Esophagus squamous epithelium (tissue), 5 donors: ENCODE measurements at places on chromosomes 2 and 18.

DNA sequence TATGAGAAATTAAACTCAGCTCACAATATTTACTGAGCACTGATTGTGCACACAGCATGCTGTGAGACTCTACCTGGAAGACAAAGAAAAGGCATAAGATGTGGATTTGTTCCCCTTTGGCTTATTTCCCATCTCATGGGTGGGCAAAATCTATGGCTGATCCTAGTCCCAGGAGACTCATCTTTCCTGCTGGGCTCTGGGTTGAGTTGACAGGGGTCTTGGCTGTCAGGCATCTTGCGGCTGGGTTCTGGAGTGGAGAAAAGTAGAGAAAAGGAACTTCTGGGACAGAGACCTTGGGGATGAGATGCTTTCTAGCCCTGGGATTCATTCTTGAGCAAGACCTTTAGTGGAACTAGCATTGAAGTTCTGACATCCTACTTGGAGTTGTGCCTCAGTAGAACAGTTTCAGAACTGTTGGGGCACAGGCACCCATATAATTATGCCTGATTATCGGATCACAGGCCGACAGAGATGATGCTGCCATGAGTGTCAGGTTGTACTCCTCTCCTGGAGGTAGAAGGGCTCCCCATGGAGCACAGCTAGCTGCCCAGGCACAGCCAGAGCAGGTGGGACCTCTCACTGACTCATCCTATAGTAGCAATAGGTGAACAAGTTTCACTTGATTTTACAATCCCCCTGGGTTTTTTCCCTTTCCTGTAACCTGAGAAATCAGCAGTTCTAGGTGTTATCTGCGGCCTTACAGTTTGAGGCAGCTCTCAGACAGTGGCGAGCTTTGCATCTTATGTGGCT lies 260.9 kb downstream of the CYRIA start:
- no peak for DNase-seq
- H3K27me3 ChIP-seq: no peaks in the 10 kb centered on the region
- no peaks in the 10 kb centered on the region for H3K4me1 ChIP-seq
- H3K4me3 ChIP-seq: no peak overlapping the region
- H3K36me3 ChIP-seq: no peaks in the 10 kb centered on the region

GRCh38 chr2:36871068-36871707 lies 95.1 kb downstream of the STRN start:
- no peak overlapping the region for H3K4me3 ChIP-seq
- H3K27ac ChIP-seq: no peak overlapping the region
- no peaks in the 10 kb centered on the region for H3K36me3 ChIP-seq
- no peak for DNase-seq
- H3K27me3 ChIP-seq: no peaks in the 10 kb centered on the region

- H3K4me1 ChIP-seq: peaks cover 4% of the 10 kb centered on the region
- no peak for DNase-seq
- no peak overlapping the region for H3K4me3 ChIP-seq
- no peaks in the 10 kb centered on the region for H3K27me3 ChIP-seq
- H3K36me3 ChIP-seq: no peaks in the 10 kb centered on the region
These were observed 225.0 kb upstream of the APCDD1 start for GRCh38 chr18:10229458-10229857.

GRCh38 chr2:145286716-145287275 lies 766.9 kb upstream of the ZEB2 start:
- H3K27me3 ChIP-seq: no peaks in the 10 kb centered on the region
- no peak overlapping the region for H3K4me3 ChIP-seq
- no peak for DNase-seq
- H3K36me3 ChIP-seq: no peaks in the 10 kb centered on the region
- H3K4me1 ChIP-seq: no peaks in the 10 kb centered on the region

DNA sequence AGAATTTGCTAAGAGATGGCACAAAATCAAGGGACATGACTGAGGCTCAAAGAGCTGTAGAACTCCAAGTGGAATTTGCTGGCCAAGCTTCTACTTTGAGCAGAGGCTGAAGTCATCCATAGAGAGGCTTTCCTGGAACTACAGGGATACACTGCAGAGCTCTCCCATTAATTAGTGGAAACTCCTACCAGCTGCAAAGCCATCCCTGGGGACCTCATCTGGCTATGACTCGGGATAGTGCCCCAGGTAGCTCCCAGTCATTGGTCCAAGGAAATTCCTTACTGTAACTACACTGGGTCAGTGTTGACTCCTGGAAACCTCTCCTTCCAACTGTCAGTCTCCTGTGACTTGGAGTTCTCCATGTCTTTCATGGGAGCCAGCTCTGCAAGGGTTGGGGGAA lies 10.5 kb upstream of the GALM start:
- H3K36me3 ChIP-seq: no peaks in the 10 kb centered on the region
- H3K27ac ChIP-seq: no peak overlapping the region
- H3K27me3 ChIP-seq: no peaks in the 10 kb centered on the region
- DNase-seq: no peak
- no peaks in the 10 kb centered on the region for H3K4me1 ChIP-seq
- no peak overlapping the region for H3K4me3 ChIP-seq

DNA sequence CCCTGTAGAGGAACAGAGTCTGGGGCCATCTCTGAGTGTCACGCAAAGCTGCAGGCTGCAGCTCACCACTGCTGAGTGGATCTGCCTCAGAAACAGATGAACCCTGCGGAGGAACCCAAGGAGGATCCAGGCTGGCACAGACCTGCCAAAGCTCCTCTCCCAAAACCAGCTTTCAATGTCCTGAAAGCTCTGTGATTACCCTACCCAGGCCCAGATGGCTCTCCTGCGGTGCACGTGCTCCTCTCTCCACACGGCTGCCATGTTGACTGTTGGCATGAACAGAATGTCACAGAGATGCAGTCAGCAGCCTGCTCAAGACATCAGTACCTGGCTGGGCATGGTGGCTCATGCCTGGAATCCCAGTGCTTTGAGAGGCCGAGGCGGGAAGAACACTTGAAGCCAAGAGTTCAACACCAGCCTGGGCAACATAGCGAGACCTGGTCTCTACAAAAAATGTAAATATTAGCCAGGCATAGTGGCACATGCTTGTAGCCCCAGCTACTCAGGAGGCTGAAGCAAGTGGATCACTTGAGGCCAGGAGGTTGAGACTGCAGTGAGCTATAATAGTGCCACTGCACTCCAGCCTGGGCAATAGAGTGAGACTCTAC lies 216.8 kb downstream of the MGAT5 start:
- DNase-seq: no peak
- no peak overlapping the region for H3K27ac ChIP-seq

DNA sequence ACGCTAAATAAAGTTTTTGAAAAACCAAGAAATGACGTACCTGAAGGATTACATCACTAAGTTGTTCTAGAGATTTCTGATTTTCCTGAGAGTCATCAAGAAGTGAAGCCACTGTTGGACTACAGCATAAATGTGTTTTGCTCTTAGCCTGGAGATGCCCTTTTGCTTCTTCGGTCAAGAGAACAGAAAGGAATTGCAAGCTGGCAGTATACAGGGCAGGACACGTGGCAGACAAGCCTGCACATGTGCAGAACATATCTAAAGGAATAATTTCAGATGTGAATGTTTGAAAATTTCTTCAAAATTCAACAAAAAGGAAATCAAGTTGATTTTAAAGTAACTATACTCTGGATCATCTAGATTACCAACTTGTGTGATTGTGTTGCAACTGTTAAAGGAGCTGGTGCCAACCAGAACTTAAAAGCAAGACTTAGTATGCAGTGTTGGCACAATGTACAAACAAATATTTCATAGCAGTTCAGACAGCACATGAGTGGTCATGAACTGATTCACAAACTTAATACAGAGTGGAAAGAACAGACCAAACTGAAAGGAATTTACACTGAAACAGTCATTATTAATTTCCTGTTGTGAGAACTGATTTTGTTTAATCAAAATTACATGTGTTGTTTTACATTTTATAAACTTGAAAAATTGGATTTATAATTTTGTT lies 100.4 kb upstream of the CD226 start:
- H3K27ac ChIP-seq: no peak overlapping the region
- DNase-seq: no peak
- H3K4me3 ChIP-seq: no peak overlapping the region
- no peaks in the 10 kb centered on the region for H3K27me3 ChIP-seq
- no peaks in the 10 kb centered on the region for H3K36me3 ChIP-seq
- no peaks in the 10 kb centered on the region for H3K4me1 ChIP-seq

DNA sequence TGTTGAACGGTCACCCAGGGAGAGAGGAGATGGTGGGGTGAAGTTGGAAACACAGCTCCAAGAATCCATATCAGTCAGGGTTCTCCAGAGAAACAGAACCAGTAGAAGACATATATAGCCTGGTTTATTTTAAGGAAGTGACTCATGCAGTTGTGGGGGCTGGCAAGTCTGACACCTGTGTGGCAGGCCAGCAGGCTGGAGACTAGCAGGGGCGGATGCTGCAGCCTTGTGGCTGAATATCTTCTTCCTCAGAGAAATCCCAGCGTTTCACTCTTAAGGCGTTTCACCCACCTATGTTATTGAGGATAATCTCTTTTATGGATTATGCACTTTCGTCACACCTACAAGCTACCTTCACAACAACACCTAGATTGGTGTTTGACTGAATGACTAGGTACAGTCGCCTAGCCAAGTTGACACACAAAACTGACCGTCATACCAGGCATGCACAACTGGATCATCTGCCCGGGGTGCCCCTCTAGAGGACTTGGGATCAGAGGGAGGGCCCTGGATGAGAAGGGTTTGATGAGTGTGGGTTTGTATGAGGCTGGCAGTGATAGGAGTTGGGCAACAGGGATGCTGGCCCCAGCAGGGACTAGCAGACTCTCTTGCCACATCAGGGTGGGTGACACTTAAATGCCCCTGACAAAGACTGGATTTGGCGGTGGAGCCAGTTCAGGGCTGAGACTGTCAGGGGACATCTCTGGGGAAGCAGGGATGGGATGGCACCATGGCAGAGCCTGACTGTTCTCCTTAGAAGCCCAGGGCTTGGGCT lies 23.4 kb downstream of the MROH2A start:
- no peaks in the 10 kb centered on the region for H3K27me3 ChIP-seq
- no peak overlapping the region for H3K27ac ChIP-seq
- no peaks in the 10 kb centered on the region for H3K36me3 ChIP-seq
- no peak overlapping the region for H3K4me3 ChIP-seq

- H3K36me3 ChIP-seq: no peaks in the 10 kb centered on the region
- no peak for DNase-seq
- no peak overlapping the region for H3K27ac ChIP-seq
- no peak overlapping the region for H3K4me3 ChIP-seq
These were observed 127.2 kb downstream of the PDE1A start for GRCh38 chr2:182299632-182300031.

DNA sequence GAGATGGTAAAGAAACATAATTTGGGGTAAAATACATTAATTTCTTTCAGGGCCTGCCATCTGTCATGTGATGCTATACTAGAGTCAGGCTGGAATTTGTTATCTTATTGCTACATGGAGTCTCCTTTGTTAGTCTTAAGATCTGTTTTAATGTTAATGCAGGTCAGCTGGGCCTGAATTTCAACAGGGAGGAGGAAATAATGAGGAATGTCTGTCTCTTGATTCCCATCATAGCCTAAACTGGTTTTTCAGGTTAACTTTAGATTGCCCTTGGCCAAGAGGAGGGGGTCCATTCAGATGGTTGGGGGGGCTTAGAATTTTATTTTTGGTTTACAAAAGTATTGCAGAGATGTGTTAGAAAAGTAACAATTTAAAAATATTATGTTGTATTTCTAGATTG lies 19.0 kb upstream of the FEZ2 start:
- DNase-seq: no peak
- no peaks in the 10 kb centered on the region for H3K36me3 ChIP-seq
- H3K4me3 ChIP-seq: no peak overlapping the region
- H3K4me1 ChIP-seq: peaks cover 6% of the 10 kb centered on the region
- no peaks in the 10 kb centered on the region for H3K27me3 ChIP-seq

GRCh38 chr18:8705238-8705960 lies at the start of gene MTCL1:
Gene MTCL1, plus strand, starts transcription at chr18:8705556. Its CDS starts 105 bp downstream, at chr18:8705661.
- peak within 1 kb of the TSS; percentile 88 for H3K4me3 ChIP-seq
- peaks cover 20% of the 10 kb centered on the region for H3K4me1 ChIP-seq
- H3K36me3 ChIP-seq: no peaks in the 10 kb centered on the region
- H3K27me3 ChIP-seq: no peaks in the 10 kb centered on the region
- peak within 1 kb of the TSS; percentile 87 for H3K27ac ChIP-seq

DNA sequence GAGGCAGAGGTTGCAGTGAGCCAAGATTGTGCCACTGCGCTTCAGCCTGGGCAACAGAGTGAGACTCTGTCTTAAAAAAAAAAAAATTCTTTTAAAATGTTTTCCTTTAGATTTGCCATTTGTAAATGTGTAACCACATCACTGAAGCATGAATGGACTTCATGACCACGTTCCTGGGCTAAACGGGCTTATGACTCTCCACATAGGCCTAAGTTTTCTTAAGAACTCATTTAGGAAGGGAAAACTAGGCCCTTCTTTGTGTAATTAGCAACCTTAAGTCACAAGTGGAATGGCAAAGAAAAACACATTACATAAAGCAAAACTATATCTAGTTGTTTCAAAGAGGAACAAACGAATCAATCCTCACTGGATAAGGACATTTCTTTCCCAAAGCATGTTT lies 99.5 kb downstream of the MEIS1 start:
- no peak overlapping the region for H3K27ac ChIP-seq
- H3K4me1 ChIP-seq: no peaks in the 10 kb centered on the region
- H3K36me3 ChIP-seq: peaks cover 18% of the 10 kb centered on the region
- no peak for DNase-seq

- H3K36me3 ChIP-seq: no peaks in the 10 kb centered on the region
- no peak for DNase-seq
- no peak overlapping the region for H3K4me3 ChIP-seq
- no peaks in the 10 kb centered on the region for H3K27me3 ChIP-seq
- H3K27ac ChIP-seq: peak overlapping the region; percentile 77
- H3K4me1 ChIP-seq: peaks cover 21% of the 10 kb centered on the region
These were observed 54.4 kb upstream of the FOSL2 start for GRCh38 chr2:28338046-28338817.

DNA sequence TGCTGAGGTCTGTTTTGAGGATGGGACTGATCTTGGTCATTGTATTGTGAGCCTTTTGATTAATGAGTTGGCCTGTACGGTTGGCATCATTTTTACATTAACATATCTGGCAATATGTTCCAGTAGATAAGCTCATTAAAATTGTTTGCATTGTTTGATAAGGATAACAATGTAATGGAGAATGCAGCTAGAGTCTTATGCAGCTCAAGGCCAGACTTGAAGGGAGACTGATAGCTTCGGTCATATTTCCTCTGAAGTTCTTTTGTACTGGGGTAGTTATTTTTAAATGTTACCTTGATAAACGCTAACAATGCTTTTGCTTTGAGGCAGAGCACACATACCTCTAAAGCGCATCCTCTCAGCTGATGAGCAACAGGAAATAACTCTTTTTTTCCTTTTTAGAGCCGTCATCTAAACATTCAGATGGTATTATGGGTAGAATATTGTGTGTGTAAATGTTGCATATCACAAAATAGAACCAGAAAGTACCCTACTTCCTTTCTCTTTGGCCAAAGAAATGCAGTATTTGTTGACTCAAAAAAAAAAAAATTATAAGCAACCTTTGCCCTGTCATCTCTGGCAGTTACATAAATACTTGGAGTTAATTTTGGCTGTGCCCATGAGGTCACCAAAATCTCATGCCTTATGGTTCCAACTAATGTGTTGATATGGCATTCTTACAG lies 1.3 kb downstream of the MAPRE2 start:
- peaks cover 60% of the 10 kb centered on the region for H3K4me1 ChIP-seq
- DNase-seq: no peak

- peaks cover 4% of the 10 kb centered on the region for H3K36me3 ChIP-seq
- DNase-seq: no peak
- no peaks in the 10 kb centered on the region for H3K27me3 ChIP-seq
- H3K4me1 ChIP-seq: peaks cover 8% of the 10 kb centered on the region
These were observed 12.6 kb downstream of the MRPL44 start for GRCh38 chr2:223969856-223970255.
